ENCODE measurements at places on chromosomes 1 and 21. TPM values are rescaled to one million over a fixed set of nuclear protein-coding genes. Genes with fewer than 3 reads are reported as not detected.

The ZNF697 gene
- 1.8 TPM for total RNA-seq

The PTGS2 gene
- 4.5 TPM for total RNA-seq

The MAB21L3 gene
- total RNA-seq = not detected

The KCNN3 gene
- total RNA-seq = 0.01 TPM

The RNF207 gene
- 9.8 TPM for total RNA-seq

The HIVEP3 gene
- 2.0 TPM for total RNA-seq

The ATPAF1 gene
- 43.0 TPM for total RNA-seq

The RFX5 gene
- total RNA-seq = 24.7 TPM

The AKR7A3 gene
- 0.24 TPM for total RNA-seq

The RHBDL2 gene
- 2.3 TPM for total RNA-seq

The ATXN7L2 gene
- total RNA-seq = 2.7 TPM
